Stimulated activated CD4-positive, alpha-beta T cell treated with anti-CD3 and anti-CD28 coated beads, Interleukin-1b, Interleukin-23, amount 100 ng/mL, for 1 hour (primary cell): ENCODE measurements at places on chromosomes 11 and 22.

DNA sequence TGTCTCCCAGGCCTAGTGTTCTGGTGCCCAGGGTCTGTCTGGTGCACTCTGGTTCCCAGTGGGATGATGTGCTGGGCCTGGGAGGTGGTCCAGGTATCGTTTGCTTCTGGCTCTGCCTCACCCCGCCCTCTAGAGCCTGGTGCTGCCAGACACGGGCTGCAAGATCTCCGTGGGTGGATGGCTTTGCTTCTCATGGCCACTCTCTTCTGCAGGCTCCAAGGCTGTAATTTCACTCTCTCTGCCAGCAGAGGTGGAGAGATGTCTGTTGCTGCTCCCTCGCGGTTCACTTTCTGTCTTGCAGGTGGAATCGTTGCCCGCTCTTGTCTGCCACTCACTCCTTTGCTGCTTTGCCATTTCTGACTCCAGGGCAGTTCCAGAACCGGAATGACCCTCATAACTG is 13.4 kb downstream of the NADSYN1 start:
- no peak for DNase-seq

- DNase-seq, result no peak
Observed at GRCh38 chr11:113448316-113448677, 26.9 kb downstream of the DRD2 start.

DNA sequence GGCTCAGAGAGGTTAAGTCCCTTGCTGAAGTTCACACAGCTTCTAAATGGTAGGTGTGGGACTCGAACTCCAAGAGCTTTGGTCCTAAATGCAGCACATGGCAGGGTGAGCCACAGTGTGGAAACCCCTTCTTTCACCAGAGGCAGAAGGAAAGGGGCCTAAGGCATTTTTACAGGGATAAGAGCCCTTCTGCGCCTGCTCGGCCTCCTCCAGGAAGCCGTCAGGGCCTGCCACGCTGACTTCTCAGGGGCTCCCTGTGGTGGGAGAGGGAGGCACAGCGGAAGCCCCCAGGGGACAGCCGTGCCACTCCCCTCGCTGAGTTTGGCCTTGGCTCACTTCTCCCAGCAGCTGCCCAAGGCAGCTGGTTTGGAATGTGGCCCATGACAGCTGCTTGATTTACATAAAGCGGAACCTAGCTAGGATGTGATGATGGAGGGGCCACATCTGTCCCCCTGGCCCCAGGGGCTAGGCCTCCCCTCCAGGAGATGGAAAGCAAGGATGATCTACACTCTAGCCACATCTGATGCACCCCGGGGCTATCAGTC is 35.4 kb downstream of the CD82 start:
- no peak for DNase-seq

DNA sequence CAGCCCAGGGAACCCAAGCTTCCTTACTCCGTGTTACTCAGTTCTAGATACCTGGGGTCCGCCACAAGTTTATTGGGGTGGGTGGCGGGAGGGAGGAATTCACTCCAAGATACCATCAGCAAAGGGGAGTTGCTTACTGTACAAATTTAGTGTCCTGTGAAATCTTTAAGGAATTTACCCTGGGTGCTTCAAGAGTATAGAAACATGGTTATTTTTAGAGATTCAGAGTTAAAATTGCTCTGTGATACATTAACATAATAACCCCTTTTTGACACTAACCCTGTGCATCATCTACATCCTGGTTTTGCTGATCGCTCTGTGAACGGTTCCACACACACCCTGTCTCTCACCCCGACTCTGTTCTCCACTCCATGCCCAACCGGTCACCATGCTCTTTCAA is 18.9 kb upstream of the LYVE1 start:
- no peak for DNase-seq

DNA sequence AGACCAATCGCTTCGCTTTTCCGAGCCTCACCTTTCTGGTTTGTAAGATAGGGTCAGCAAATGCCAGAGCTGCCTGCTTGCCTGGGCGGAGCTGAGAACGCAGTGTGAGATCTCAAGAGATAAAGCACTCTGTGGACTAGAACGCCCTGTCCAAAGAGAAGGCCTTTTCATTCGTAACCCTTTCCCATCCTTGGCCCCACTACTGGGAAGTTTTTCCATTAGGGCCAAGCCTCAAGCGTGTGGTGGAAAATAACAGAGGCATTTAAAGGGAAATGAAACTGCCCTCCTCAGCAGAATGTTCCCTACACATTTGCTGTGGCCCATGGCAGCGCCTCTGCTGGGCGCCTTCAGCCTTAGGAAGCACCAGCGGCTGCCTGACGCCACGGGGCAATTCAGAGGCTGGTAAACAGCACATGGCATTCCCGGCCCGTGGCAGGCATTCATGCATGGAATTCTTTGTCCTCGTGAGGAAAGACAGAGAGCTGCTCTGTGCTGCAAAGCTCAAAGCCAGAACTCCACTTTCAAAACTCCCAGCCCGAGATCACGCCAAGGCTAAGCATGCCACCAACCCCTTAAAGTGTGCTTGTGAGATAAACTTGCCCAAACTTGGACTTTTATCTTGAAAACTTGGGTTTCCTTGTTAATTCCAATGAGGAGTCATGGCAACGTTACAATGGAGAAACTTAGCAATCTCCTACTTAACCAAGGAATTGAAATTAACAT is 38.1 kb downstream of the AHNAK start:
- no peak for DNase-seq

DNA sequence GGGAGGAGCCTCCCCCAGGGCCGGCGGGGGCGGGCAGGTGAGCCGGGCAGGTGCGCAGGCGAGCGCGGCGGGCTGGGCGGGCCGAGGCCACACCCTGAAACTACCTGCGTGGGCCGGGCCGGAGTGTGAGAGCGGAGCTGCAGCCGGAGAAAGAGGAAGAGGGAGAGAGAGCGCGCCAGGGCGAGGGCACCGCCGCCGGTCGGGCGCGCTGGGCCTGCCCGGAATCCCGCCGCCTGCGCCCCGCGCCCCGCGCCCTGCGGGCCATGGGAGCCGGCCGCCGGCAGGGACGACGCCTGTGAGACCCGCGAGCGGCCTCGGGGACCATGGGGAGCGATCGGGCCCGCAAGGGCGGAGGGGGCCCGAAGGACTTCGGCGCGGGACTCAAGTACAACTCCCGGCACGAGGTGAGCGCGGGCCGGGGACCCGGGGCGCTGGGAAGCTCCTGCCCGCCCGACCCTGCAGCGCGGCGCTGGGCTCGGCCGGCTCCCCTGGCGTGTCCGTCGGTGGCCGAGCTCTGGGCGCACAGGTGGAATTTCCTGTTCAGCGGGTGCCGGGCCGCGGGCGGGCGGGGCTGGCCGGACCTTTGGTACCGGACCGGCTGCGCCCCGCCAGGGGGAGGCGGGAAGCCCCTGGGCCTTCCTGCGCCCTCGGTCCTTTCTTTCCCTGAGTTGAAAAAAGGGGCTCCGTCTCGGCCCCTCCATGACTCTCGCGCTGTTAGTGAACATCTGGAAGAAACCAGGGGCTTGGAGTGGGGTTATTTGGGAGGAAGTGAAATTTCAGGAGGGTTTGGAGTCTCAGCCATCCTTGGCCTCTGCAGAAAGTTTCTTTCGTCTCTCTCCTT is at the start of gene ST14:
Gene ST14 (plus strand): TSS at position 126 of the 841 bp plus-strand sequence. CDS start 198 bp downstream, at position 324.
- DNase-seq, result no peak

- DNase-seq, result no peak
Observed at GRCh38 chr11:106761240-106761639, 257.0 kb downstream of the GUCY1A2 start.

DNA sequence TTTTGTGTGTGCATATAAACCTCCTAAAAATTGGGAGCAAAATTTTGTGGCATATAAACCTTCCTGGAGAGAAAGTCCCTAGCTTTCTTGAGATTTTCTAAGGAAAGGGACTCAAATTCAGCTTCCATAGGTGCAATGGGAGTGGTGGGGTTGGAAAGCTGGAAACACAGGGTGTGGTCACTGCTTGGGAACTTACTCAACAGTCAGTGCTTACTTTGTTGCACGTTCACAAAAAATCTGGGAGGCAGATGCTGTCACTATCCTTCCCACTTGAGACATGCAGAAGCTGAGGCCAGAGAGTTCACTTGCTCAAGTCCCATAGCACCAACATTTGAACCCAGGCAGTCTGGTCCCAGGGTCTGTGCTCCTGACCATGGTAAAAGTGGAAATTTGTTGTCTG is 3.9 kb upstream of the CATSPERZ start:
- DNase-seq, result no peak

DNA sequence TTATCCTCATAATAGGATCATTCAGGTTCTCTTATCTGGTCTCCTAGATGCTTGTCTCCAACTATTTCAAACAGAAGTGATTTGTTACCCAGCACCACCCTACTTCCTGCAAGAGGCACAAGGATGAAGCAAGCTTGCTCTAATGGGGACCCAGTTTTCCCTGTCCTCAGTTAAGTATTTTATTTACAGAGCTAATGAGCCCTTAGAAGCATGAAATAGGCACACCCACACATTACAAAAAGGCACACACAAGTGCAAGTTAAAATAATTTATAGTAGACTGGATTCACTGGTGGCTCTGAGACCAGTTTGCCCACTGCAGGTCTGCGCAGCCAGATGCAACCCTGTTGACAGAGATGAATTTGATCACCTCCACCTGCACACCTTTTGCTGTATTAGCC is 167.5 kb downstream of the KIRREL3 start:
- DNase-seq, result no peak

GRCh38 chr22:50303848-50304527 is 3.5 kb downstream of the PLXNB2 start:
- no peak for DNase-seq

DNA sequence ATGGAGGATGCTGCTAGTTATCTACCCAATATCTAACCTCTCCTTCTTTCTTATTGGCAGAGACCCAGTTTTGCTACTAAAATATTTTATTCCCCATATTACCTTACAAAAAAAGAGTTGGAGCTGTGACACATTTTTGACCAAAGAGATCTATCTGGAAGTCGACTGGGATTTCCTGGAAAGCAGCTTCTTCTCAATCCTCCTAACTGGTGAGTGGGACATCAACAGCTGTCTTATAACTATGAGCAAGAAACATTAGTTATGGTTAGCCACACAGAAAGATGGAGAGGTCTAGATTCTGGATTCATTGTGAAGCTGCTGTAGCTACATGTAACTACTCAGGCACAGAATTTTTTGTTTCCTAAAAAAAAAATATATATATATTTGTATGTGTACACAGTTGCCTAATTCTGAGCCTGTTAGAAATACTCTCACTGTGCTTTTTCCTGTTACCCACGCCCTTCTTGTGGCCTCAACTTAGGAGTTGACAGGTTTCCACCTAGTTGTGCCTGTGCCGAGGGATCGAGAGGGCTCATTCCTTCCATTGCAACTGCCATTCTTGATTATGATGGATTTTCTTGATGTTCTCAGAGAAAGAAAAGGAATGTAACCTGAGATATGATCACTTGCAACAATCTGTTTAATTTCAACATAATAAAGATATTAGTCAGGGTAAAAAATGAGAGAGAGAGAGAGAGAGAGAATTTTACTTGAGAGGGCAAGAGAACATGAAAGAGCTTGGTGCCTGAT is 142.0 kb downstream of the SLC17A6 start:
- DNase-seq, result no peak

GRCh38 chr11:11505190-11505589 is 116.6 kb downstream of the GALNT18 start:
- no peak for DNase-seq
